ENCODE measurements at places on chromosomes 2 and 18.

DNA sequence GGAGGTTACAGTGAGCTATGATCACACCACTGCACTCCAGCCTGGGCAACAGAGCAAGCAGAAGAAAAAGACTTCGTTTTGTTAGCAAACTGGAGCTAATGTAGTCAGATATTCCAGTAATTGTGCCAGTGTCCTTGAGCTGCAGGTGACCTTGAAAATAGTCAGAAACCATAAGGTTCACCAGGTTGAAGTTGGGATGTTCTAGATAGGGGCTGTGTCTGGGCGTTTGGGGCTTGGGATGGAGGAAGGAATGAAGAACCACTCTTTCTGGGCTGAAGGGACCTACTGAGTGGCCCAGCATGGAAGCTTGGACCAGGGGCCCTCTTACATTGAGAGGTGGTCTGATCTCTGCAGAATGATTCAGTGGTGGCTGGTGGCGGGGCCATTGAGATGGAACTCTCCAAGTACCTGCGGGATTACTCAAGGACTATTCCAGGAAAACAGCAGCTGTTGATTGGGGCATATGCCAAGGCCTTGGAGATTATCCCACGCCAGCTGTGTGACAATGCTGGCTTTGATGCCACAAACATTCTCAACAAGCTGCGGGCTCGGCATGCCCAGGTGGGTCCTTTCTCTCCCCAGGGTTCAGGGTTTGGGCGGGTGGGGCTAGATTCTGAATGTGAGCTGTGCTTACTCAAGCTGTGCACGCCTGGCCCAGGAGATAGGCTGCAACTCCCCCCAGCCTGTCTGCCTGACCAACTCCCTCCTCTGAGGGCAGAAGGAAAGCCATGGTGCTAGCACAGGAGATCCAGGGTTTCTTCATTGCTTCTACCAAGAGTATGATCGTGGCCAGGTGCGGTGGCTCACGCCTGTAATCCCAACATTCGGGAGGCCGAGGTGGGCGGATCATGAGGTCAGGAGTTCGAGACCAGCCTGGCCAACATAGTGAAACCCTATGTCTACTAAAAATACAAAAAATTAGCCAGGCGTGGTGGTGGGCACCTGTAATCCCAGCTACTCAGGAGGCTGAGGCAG is 17.1 kb downstream of the CCT7 start:
- no peak for DNase-seq

- no peak for DNase-seq
Observed at GRCh38 chr2:192960945-192961344, 766.2 kb upstream of the TMEFF2 start.

- no peak for DNase-seq
Observed at GRCh38 chr18:10169064-10169562, 255.3 kb downstream of the VAPA start.

DNA sequence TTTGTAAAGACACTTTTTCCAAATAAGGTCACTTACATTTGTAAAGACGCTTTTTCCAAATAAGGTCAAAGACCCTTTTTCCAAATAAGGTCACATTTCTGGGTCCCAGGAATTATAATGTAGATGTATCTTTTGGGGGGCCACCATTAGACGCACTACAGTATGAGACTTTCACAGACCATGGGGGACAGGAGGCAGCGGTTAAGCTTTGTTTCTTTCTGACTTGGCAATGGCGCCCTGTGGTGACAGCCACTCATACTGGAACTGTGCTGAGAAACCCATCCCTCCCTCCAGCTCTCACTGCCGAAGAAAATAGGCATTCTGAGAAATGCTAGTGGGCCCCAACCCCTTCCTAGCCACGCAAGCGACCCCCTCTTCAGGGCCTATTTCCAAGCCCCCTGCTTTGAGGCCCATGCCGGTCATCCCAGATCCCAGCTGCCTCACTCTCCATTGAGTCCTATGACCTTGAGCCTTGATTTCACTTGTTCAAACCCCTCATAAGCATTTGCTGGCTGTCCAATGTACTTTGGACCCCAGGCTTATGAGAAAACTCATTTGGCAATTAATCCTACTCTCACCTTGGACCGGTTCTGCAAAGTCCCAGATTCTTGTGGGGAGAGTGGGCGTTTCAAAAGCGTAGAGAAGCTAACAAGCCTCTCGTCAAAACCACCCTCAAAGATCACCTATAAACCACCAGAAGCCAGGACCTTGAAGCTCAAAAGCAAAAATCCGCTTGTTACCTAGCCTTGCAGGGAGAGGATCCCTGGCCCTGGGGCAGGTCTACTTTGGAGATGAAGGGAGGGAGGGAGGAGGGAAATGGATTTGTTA is 11.3 kb upstream of the SPATA3 start:
- DNase-seq = no peak

DNA sequence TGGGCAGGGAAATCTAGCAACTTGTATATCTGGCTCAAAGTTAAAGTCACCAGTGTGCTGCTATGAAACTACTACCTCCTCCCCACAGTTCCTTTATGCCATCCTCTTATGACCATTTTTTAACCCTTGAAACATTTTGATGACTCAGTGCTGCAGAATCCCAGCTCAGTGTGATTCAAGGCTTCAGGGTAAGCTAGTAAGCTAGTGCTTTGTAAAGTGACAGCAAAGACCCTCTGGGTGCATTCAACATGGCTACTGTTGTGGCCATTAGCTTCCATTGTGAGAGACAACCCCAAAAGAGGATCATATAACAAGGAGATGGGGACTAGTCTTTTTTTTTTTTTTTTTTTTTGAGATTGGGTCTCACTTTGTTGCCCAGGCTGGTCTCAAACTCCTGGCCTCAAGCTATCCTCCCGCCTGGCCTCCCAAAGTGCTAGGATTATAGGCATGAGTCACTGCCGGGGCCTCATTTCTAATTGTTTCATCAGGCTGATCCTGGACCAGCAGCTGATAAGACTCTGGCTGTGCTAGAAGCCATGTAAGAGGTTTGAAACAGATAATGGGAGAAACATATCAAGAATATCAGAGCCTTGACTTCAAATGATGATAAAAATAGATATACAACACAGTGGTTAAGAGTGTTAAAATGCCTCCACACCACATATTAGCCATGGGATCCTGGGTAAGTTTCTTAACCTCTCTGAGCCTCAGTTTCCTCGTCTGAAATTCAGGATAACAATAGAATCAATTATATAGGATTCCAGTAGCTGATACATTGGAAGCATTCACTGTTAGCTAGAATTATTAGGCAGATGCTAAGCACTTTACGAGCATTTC is 65.7 kb upstream of the RTN4 start:
- DNase-seq = no peak

GRCh38 chr2:138356178-138356577 is 145.4 kb upstream of the SPOPL start:
- DNase-seq = peak; percentile 52

GRCh38 chr2:80231421-80231820 is 73.1 kb downstream of the LRRTM1 start:
- no peak for DNase-seq

Measured in NCI-H2227 treated with DMSO at 0.1 percent for 48 hours (cell line).